ENCODE measurements at places on chromosomes 4 and X.

DNA sequence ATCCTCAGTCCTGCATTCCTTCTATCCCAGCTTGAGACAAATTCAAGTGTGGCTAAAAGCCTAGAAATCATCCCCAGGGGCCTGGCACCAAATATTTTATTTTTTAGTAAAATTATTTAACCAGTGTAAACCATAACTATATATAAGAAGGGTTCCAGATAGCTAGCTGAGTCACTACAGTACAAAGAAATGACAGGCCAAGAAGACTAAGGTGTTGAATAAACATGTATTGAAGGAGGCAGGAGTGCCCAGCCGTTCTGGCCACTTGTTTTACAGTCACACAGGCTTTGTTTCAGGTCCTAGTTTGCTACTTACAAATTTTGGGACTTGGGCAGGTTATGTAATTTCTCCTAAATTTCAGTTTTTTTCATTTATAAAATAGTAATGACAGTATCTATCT lies 225.9 kb upstream of the PITX2 start:
- DNase-seq = no peak

DNA sequence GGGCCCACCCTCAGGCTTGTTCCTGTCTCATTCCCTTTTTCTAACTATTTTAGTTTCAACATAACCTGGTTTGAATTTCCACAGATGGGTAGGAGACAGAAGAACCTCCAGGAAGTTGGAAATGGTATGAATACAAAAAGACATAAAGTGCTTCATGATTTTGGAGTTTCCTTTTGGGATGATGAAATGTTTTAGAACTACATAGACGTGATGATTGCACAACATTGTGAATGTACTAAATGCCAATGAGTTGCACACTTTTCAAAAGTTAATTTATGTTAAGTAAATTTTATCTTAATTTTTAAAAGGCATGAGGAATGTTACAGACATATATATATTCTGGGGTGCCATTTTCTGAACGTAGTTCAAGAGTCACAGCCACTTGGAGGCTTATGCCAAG lies 41.1 kb upstream of the IBSP start:
- DNase-seq = no peak

- no peak for DNase-seq
These were observed 80.0 kb upstream of the NALF2 start for GRCh38 chrX:69424161-69424560.

GRCh38 chr4:162392946-162393345 lies 229.1 kb upstream of the FSTL5 start:
- DNase-seq = no peak

GRCh38 chr4:86522349-86522748 lies 71.8 kb upstream of the PTPN13 start:
- no peak for DNase-seq

GRCh38 chr4:90542216-90542615 lies 415.0 kb downstream of the CCSER1 start:
- DNase-seq = no peak
